ENCODE measurements at places on chromosomes 1 and 21. TPM values are rescaled to one million over a fixed set of nuclear protein-coding genes. Genes with fewer than 3 reads are reported as not detected.

The TRNP1 gene
- total RNA-seq = not detected

The FOXO6 gene
- total RNA-seq = 0.63 TPM

The FAM72B gene
- 1.2 TPM for total RNA-seq

The SLC44A3 gene
- total RNA-seq = 0.53 TPM

The RGSL1 gene
- total RNA-seq = not detected

The ATP1A4 gene
- total RNA-seq = not detected

The PLPP3 gene
- total RNA-seq = 0.30 TPM

The AADACL3 gene
- total RNA-seq = not detected

The EXO1 gene
- total RNA-seq = 1.9 TPM

The TRABD2B gene
- not detected for total RNA-seq

The CLCA1 gene
- total RNA-seq = not detected

The OR2T2 gene
- total RNA-seq = not detected

The S100A2 gene
- total RNA-seq = not detected

The CHRM3 gene
- total RNA-seq = 1.3 TPM

The CTSE gene
- 0.13 TPM for total RNA-seq

The LRRC39 gene
- 1.3 TPM for total RNA-seq

The GREM2 gene
- total RNA-seq = 0.41 TPM

The PLEKHN1 gene
- total RNA-seq = 8.0 TPM

The KRTAP21-2 gene
- total RNA-seq = not detected

The CNIH4 gene
- total RNA-seq = 38.9 TPM

The ZMYND12 gene
- total RNA-seq = 0.46 TPM

GRCh38 chr1:100721526-100722207 lies 2.1 kb downstream of the VCAM1 start:
- H3K36me3 ChIP-seq = no peaks in the 10 kb centered on the region
- no peaks in the 10 kb centered on the region for H3K4me1 ChIP-seq
- DNase-seq = no peak
- H3K4me3 ChIP-seq = no peak overlapping the region
- no peaks in the 10 kb centered on the region for H3K27me3 ChIP-seq

DNA sequence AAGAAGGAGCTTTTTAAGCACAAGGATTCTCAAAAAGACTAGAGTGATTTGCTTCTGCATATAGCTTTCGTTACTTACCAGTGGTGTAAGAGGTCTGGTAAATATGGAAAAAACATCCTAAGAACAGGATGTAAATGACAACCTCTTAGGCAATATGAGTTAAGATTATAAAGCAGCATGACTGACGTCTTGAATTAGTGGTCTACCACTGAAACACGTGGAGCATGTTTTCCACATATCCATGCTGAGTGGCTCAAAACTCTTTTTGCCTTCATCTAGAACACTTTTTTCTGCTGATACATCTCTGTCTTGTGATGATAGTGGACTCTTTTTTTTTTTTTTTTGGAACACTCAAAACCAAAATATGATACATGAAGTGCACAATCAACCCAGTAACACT lies 44.6 kb downstream of the RCAN1 start:
- no peaks in the 10 kb centered on the region for H3K27me3 ChIP-seq
- no peaks in the 10 kb centered on the region for H3K4me1 ChIP-seq
- H3K36me3 ChIP-seq = no peaks in the 10 kb centered on the region

DNA sequence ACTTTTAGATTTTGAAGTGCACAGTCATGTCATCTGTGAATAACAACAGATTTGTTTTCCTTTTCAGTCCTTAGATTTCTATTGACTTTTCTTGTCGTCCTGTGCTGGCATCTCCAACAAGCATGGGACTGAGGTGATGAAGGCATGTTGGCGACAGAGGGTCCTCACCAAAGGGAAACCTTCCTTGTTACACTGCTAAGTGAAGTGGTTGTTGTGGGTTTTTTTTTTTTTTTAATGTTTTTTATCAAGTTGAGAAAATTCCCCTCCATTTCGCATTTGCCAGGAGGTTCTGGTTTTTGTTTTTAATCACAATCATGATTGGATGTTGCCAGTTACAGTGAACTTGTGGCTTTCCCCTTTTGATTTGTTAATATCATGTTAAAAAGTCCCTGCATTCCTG lies 24.0 kb downstream of the AGPAT3 start:
- no peak overlapping the region for H3K27ac ChIP-seq
- peaks cover 29% of the 10 kb centered on the region for H3K4me1 ChIP-seq
- no peak for DNase-seq
- peaks cover 4% of the 10 kb centered on the region for H3K36me3 ChIP-seq

DNA sequence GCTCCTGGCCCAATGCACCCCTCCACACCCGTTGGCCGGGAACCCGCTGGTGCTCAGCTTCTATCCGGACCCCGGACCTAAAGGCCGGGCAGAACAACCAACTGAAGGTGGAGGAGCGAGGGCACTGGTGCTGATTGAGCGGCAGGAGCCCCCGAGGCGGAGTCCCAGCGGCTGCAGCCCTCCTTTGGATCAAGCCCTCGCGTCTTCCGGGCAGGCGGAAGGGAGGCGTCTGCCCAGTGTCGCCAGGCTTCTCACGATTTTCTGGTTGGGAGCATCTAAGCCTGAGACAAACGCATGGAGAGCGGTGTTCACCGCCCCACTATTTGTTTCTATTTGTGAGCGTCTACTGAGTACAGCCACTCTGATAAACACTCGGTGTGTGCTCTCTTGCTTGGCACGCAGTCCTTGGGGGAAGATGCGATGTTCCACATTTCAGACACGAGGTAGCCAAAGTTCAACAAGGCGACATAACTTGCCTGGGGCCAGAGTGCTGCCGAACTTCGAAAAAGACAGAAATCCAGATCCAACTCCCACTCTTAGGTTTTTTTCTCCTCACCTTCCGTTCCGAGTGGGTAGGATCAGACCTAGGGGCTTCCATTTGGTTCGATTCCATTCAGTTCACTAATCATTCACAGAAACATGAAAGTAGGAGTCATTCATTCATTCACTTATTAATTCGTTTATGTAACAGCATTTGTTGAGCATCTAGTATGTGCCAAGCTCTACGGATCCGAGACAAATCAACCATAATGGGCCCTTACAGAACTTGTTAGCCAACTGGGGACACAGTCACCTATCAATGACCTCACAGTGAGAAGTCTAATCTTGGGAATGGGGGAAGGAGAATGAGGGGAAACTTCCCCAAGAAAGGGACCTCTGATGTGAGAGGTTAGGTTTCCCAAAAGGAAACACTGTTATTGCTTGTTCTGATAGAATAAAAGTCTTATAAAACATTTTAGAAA lies 4.9 kb upstream of the DMRTA2 start:
- H3K27ac ChIP-seq = no peak overlapping the region
- H3K27me3 ChIP-seq = peaks cover 29% of the 10 kb centered on the region
- H3K4me3 ChIP-seq = no peak overlapping the region
- no peaks in the 10 kb centered on the region for H3K36me3 ChIP-seq
- DNase-seq = no peak
- H3K4me1 ChIP-seq = peaks cover 7% of the 10 kb centered on the region

DNA sequence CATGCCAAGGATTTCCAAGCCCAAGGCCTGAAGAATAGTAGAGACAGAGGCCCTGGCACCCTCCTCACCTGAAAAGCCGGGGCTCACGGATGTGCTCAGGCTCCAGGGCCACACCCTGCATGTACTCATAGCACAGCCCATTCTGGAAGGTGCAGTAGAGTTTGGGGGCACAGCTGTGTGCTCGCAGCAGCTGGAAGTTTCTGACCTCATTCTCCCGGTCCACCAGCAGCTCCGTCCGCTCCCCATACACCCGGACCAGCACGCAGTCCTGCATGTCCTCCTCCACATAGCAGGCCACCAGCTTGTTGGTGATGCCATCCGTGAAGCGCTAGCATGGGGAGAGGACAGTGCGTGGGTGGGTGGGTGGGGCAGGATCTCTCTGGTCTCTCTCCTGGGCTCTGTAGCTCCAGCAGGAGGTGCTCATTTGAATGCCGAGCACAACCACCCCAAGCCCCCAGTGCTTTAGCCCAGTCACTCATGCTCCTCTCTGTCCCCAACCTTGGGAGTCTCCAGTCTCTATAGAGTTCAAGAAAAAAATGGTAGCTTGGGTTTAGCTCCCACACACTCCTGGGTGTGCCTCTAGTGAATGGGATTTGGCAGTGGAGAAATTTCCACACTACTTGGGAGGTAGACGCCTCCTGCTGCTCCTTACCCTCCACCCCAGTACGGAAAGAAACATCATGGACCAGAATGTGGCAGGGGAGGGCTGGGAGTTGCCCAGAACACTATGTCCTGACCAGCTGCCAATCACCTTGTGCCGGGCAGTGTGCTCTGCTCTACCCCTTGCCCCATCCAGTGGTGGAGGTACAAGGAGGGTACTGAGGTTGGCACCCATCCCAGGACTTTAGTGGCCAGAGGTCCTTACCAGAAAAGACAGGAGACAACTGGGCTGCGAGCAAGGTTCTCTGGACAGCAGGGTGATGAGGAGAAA lies 1.9 kb downstream of the ETNK2 start:
- H3K27ac ChIP-seq = no peak overlapping the region
- no peaks in the 10 kb centered on the region for H3K36me3 ChIP-seq
- no peak overlapping the region for H3K4me3 ChIP-seq
- DNase-seq = no peak
- peaks cover 16% of the 10 kb centered on the region for H3K4me1 ChIP-seq

GRCh38 chr1:167791281-167792187 lies 69.8 kb downstream of the MPZL1 start:
- no peak overlapping the region for H3K27ac ChIP-seq
- no peak overlapping the region for H3K4me3 ChIP-seq
- H3K36me3 ChIP-seq = no peaks in the 10 kb centered on the region
- DNase-seq = no peak
- no peaks in the 10 kb centered on the region for H3K4me1 ChIP-seq

- H3K27ac ChIP-seq = no peak overlapping the region
- DNase-seq = peak; percentile 78
- no peak overlapping the region for H3K4me3 ChIP-seq
- peaks cover 16% of the 10 kb centered on the region for H3K4me1 ChIP-seq
These were observed 3.0 kb downstream of the TRIM46 start for GRCh38 chr1:155176544-155177071.

DNA sequence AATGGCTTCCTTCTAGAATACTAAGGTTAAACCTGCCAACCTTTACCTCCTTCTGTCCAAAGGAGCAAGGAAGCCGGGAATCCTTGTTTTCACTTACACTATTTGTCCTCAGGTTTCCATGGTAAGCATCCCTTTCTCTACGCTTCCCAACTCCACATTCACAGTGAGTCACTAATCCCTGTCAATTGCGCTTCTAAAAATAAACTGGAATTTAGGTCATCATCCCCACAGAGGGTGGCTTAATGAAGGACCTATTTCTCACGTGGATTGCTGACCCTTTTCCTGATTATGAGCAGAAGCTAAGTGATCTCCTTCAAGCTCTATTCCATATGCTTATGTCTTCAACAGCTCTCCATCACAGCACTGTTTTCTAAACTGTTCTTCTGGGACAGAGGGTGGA lies 39.9 kb upstream of the ABCA4 start:
- H3K36me3 ChIP-seq = no peaks in the 10 kb centered on the region
- no peaks in the 10 kb centered on the region for H3K4me1 ChIP-seq
- H3K27ac ChIP-seq = no peak overlapping the region
- peaks cover 2% of the 10 kb centered on the region for H3K27me3 ChIP-seq
- no peak for DNase-seq
- no peak overlapping the region for H3K4me3 ChIP-seq

- H3K4me3 ChIP-seq = no peak overlapping the region
- H3K4me1 ChIP-seq = peaks cover 10% of the 10 kb centered on the region
- peaks cover 4% of the 10 kb centered on the region for H3K36me3 ChIP-seq
These were observed 53.8 kb downstream of the MACF1 start for GRCh38 chr1:39258146-39258924.

DNA sequence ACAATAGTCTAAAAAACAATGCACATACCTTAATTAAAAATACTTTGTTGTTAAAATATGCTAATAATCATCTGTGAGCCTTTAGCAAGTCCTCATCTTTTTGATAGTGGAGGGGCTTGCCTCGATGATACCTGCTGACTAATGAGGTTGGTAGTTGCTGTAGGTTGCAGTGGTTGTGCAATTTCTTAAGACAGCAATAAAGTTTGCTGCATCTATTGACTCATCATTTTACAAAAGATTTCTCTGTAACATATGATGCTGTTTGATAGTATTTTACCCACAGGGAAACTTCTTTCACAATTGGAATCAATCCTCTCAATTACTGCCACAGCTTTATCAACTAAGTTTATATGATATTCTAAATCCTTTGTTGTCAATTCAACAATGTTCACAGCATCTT lies 7.6 kb downstream of the C1orf87 start:
- H3K27ac ChIP-seq = no peak overlapping the region
- H3K36me3 ChIP-seq = no peaks in the 10 kb centered on the region
- no peak for DNase-seq
- no peaks in the 10 kb centered on the region for H3K27me3 ChIP-seq
- H3K4me3 ChIP-seq = no peak overlapping the region
- no peaks in the 10 kb centered on the region for H3K4me1 ChIP-seq

DNA sequence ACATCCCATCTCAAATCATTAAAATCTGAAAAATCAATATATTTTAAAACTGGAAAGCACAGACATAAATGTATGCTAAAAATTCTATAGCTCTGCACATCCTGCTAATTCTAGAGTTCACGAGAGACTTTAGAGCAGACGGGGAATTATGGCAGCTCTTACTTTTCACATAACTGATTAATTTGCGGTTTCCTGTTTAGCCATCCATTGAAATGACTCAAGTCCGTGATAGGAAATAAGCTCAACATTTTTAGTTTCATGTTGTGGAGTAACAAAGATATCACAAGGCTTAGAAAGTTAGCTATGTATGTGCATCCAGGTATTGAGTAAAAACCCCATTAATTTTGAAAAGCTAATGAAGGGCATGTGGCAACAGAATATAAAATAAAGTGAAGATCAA lies 123.2 kb downstream of the SMYD2 start:
- DNase-seq = no peak
- no peaks in the 10 kb centered on the region for H3K27me3 ChIP-seq
- H3K36me3 ChIP-seq = no peaks in the 10 kb centered on the region
- H3K4me1 ChIP-seq = no peaks in the 10 kb centered on the region
- no peak overlapping the region for H3K27ac ChIP-seq

DNA sequence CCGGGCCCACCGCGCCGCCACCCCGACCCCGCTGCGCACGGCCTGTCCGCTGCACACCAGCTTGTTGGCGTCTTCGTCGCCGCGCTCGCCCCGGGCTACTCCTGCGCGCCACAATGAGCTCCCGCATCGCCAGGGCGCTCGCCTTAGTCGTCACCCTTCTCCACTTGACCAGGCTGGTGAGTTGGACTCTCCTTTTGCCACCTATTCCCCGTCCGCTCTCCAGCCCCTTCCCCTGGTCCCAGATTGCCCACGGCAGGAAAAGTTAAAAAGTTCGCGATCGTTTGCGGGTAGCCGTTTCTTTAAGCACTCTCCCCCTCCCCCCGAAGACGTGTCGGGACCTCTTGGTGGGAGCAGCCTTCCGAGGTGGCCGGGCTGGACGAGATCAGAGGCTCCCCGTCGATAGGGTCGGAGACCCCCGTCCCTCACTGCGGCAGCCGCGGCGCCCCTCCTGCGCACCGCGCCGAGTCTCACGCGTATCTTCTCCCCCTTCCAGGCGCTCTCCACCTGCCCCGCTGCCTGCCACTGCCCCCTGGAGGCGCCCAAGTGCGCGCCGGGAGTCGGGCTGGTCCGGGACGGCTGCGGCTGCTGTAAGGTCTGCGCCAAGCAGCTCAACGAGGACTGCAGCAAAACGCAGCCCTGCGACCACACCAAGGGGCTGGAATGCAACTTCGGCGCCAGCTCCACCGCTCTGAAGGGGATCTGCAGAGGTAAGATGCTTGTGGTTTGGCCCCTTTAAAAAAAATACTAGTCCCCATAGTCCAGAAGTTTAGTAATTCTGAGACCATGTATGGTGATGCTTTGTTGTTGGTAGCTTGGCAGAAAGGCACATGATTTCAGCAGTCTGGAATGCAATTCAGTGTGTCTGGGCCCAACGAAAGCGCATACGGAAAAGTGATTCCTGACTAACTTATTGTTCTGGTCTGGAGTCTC lies 576 bp downstream of the CCN1 start:
- no peak overlapping the region for H3K27ac ChIP-seq
- no peaks in the 10 kb centered on the region for H3K36me3 ChIP-seq
- H3K27me3 ChIP-seq = peaks cover 9% of the 10 kb centered on the region
- peaks cover 19% of the 10 kb centered on the region for H3K4me1 ChIP-seq
- DNase-seq = no peak
- H3K4me3 ChIP-seq = no peak overlapping the region
